ENCODE measurements at places on chromosomes 7 and 10.

DNA sequence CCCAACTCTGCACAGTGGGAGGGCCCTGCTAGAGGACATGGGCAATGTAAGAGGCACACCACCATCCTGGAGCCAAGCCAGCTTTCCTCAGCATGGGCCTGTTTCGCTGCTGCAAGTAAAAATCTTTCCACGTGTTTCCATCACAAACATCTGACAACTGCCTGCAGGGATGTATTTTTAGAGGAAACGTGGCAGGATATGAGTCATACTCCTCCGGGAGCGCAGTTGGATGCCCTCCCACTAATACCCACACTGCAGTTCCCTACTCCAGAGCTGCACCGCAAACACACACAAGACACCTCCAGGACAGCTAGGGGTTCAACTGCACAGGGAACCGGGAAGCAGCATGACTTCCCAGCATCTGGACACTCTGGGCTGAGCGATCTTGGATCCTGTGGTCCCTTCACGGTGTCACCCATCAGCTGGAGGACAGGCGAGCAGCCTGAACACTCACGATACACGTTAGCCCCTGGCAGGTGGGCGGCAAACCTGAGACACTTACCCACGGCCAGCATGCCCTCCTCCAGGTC lies 26.1 kb downstream of the PLAC9 start:
- DNase-seq, result no peak

GRCh38 chr7:133165529-133165928 lies 83.6 kb upstream of the CHCHD3 start:
- no peak for DNase-seq

DNA sequence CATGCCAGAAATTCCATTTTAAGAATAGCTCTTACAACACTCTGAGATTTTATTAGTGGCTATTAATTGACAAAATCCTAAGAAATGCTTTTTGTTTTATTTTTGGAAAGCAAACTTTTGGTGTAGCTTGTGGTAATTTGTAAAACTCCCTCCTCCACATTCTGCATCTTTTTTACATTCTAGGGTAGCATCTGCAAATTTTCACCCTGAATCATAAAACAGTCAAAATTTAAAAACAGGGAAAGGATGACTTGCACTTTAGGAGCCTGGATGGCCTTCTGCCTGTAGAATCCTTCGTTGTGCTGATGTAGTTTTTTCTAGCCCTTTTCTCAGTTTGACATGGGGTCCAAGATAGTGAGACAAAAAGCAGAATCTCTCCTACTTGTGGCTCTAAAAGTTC lies 316.1 kb downstream of the ADRA2A start:
- DNase-seq, result no peak

- DNase-seq, result no peak
Measured at GRCh38 chr10:75663947-75664664, 232.7 kb downstream of the LRMDA start.

- DNase-seq, result no peak
Measured at GRCh38 chr7:116582164-116582732, 57.4 kb downstream of the CAV1 start.

DNA sequence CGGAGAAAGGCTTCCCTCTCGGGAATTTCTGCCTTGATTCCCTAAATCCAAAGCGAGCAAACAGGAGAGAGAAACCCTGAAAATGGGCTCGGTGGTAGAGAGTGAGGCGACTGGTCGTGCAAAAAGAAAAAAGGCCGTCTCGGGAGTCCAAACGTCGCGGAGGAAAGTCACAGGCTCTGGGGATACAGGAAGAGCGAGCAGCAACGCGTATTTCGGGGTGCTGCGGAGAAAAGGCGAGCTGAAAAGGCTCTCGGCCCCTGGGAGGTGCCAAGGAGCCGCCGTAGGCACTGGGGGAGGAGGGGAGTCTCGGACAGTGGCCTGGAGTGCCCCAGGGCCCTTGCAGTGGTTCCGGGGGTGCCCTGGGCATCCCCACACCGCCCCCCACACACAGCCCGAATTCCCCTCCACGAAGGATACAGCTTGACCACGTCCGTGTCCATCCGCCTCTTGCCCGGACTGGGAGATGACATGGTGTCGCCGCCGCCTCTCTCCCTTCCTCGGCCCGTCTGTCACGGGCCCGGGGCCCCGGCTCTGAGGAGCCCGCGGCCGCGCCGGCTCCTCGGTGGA lies 591 bp downstream of the UBE2H start:
- DNase-seq, result peak; percentile 7

DNA sequence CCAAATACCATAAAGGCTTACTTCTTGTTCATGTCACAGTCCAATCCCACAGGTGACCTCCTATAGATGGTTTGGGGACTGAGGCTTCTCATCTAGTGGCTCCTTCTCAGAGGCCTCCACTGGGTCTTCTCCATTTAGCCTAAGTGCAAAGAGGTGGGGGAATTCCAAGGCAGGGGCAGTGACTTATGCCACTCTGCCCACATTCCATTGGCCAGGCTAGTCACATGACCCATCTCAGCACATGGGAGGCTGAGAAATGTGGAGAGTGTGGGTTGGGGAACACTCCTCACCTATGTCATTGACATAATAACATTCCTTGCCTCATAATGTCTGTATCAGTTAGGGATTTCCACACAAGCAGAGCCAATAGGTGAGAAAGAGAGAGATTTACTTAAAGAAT lies 104.3 kb upstream of the PLXNA4 start:
- no peak for DNase-seq

- DNase-seq, result no peak
Measured at GRCh38 chr7:134059921-134060320, 67.2 kb upstream of the LRGUK start.

GRCh38 chr10:35043796-35044344 lies 46.3 kb downstream of the CUL2 start:
- no peak for DNase-seq

DNA sequence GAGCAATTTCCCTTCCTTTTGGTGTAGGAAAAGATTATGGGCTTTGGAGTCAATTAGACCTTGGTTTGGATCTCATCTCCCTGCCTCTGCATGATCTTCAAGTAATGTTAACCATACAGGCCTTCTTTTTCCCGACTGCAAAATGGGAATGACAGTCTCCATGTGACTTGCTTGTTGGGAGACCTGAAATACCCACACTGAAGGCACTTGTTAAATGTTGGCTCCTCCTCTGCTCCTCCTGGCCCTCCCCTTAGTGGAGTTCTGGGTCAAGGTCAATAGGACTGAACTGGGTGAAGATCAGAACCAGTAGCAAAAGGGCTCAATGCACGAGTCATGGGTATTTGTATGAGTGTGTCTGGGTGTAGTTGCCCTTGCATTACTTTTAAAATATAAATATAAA lies 179.4 kb upstream of the PRR15 start:
- no peak for DNase-seq

- DNase-seq, result no peak
Measured at GRCh38 chr7:31443457-31443856, 70.4 kb upstream of the ITPRID1 start.

DNA sequence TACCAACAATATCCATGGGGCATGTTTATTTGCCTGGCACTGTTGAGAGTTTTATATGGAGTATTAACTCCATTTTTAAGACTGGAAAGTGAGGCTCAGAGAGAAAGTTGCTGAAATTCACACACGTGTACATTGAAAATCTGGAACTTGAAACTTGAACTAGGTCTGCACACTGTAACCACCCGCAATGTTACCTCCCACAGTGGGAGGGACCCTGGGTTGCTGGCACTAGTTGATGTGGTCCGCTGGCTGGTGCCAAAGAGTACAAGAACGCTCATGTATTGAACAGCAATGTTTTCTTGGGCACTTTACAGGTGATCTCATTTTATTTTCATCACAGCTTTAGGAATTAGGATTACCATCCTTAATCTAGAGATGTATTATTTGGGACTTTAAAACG lies 253.2 kb downstream of the INHBA start:
- DNase-seq, result no peak

DNA sequence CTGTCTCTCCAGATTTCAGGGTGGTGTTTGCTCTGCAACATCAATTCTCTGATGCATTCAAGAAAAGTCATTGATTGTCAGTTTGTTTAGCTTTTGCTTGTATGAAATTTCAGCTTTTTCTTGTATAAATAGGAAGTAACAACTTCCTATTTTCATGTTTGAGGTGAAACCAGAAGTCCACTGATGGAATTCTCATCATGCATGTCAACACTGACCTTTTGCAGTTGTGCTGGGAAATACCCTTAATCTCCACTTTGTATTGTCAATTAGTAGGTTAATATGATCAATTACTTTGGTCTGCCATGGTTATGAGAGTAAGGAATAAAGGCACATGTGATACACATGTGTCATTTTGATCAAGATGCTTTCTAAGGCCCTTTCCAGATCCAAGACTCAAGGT lies 208.8 kb upstream of the HPS1 start:
- no peak for DNase-seq

DNA sequence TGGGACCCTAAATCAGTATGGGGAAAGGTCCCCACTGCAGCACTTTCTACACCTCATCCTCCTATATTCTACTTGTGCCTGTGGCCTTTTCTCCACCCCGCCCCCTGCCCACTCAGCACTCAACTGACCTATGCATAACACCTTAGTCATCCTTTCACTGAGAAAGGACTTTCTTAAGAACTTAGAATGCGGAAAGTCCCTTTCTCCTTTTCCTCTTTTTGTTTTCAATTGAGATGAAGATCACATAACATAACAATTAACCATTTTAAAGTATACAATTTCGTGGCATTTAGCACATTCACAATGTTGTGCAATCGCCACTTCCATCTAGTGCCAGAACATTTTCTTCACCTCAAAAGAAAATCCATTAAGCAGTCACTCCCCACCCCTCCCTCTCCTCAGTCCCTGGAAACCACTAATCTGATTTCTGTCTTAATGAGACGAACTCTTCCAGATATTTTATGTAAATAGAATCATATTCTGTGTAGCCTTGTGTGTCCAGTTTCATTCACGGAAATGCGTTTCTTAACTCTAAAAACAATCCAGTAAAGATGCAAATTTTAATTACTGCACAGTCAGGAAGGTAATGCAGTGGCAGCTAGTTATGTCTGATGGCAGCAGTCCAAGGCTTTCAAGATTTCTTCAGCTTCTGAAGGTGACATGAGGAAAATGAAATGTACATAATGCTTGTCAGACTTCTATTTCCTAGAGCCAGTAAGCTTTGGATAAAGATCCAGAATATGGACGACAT lies 41.7 kb downstream of the FAS start:
- peak; percentile 63 for DNase-seq

GRCh38 chr7:117777335-117778142 lies 95.7 kb downstream of the CTTNBP2 start:
- no peak for DNase-seq

DNA sequence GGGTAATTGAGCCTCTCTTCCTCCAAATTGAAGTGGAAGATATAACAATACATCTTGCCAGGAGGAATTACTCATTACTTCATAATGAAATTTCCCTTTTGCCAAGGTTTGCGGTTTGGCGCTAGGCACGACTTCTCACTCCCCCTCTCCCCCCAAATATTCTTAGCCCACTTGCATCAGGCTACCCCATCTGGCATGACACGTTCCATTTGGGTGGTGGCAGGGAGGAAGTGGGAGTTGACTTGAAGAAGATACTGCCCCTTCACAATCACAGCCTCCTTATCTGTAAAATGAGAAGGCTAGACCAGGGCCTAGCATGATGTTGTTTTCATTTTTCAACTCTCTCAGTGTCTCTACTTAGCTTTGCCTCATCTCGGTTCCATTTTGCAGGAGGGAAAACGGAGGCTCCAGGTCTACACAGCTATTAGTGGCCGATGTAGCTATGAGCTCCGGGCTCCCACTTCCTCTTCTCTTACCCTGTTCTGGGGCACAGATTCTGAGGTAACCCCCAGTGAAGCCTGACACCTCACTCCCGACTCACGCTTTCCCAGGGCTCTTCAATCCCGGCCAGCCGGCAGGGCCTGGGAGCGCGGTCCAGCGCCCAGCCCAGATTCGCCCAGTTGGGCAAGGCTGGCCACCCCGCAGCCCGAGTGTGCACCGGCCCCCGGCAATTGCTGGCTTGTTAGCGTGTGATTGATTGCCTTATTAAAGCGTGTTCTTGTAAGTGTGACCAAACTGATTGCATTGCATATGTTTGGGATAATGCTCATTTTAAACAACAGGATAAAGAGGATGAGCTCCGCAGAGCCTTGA lies 6.5 kb downstream of the EVX1 start:
- no peak for DNase-seq

DNA sequence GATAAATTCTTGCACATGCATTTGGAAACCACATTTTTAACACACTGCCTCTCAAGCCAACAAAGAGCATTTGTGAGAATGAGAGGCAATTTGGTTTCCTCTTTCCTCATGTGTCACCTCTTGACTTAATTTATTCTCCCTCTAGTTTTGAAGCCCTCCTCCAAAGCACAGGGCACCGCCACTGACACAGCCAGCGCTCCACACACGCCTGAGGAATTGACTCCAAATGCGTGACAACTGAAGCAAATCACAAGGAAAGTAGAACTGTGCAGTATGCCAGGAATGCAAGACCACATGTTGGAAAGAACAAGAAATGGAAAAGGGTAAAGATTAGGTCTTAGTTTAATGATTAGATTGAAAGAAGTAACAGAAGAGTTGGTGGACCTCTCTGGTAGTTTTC lies 173.3 kb downstream of the LSM5 start:
- no peak for DNase-seq

DNA sequence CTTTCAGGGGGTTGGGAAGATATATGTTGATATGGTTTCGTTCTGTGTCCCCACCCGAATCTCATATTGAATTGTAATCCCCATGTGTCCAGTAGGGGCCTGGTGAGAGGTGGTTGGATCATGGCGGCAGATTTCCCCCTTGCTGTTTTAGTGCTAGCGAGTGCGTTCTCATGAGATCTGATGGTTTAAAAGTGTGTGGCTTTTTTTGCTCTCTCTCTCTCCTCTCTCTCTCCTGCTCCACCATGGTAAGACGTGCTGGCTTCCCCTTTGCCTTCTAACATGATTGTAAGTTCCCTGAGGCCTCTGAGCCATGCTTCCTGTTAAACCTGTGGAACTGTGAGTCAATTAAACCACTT lies 68.4 kb upstream of the PDZD8 start:
- DNase-seq, result no peak

- no peak for DNase-seq
Measured at GRCh38 chr10:76774987-76775603, 862.5 kb downstream of the KCNMA1 start.

- no peak for DNase-seq
Measured at GRCh38 chr10:88608780-88609179, 22.2 kb downstream of the LIPJ start.

- DNase-seq, result no peak
Measured at GRCh38 chr10:47076949-47077361, 165.7 kb downstream of the PTPN20 start.

GRCh38 chr10:101292194-101293006 lies 61.6 kb upstream of the BTRC start:
- no peak for DNase-seq

DNA sequence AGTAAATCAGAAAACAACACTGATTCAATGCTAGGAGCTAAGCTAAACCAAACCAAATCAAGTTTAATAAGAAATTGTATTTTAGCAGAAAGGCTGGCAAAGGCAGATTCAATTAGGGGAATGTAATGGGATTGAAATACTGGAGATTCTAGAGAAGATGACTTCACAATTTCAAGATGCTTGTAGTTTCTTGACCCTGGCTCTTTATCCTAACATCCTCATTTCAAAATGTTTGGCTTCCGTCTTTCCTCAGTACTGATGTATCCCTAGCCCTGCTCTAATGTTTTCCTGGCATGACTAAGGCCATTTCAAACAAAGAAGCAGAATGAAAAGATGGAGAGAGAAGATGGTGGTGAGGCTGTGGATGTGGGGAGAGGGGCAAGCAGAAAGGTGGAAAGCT lies 2.7 kb upstream of the JCAD start:
- DNase-seq, result no peak

- no peak for DNase-seq
Measured at GRCh38 chr10:109282510-109282909, 640.8 kb downstream of the XPNPEP1 start.

GRCh38 chr10:21479570-21480315 lies 45.7 kb downstream of the SKIDA1 start:
- no peak for DNase-seq

Measured in stimulated activated CD8-positive, alpha-beta memory T cell treated with anti-CD3 and anti-CD28 coated beads, Interleukin-15, amount 100 ng/mL, for 48 hours (primary cell).